ENCODE measurements at places on chromosomes 12 and 14. TPM values are rescaled to one million over a fixed set of nuclear protein-coding genes. Genes with fewer than 3 reads are reported as not detected.
A peak's percentile ranks its signal among the peaks of the same experiment; 100 is the strongest.

DNA sequence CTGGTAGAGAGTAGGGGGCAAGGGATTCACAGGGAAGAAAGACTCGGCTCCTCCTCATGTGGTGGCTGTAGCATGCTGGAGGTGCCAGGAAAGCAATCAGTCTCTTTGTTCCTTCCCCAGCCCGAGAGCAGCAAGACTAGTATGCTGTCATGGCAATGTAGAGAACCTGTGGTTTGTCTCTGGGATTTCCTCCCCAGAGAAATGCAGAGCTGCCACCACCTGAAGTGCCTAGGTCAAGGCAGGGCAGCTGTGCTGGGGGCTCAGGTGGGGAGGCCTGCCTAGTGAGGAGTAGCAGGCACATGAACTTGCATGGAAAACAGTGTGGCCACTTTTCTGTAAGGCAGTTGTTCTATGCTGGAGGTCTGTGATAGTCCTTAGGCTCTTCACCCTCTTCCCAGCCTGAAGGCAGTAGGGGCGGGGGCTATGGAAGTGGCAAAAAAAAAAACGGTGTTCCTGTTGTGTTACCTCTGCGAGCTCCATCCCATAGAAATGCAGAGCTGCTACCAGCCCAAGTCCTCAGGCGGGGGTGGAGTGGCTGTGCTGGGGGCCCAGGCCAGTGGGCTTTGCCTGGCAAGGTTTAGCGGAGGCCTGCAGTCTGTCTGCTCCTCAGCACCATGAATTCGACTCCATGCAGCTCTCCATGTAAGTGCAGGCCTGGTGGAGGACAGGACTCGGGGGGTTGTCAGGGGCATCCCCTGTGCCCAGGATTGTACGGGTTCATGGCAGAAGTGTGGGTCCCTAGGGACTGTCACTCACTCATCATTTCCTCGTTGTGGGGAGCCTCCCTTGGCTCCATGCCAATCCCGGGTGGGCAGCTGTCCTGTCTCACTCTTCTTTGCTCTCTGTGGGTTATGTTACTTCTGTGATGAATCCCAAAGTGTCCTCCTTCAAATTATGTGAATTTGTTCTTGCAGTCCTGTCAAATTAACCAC, 4.1 kb upstream of the CLEC4D start:
- H3K4me3 ChIP-seq: no peak overlapping the region
- no peak overlapping the region for H3K27ac ChIP-seq
- H3K36me3 ChIP-seq: no peaks in the 10 kb centered on the region
- no peaks in the 10 kb centered on the region for H3K27me3 ChIP-seq
- no peak for DNase-seq

DNA sequence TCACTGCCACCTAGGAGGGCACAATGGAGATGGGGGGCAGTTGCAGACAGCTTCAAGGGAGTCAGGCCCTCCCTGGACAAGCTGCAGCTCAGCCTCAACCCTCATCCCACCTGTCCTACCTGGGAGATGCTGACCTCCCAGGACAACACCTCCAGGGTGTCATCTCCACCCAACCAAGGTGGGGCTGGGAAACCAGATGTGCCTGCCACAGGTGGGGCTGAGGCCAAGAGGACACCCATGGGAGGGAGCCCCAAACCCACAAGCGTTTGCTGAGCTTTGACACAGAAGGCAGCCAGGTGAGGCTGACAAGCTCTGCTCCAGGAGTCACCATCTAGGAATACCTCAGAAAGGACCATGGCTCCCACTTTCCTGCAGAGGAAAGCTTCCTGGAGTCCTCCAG, 31.5 kb downstream of the ZFP36L1 start:
- DNase-seq: no peak
- H3K4me3 ChIP-seq: no peak overlapping the region
- no peak overlapping the region for H3K27ac ChIP-seq
- H3K36me3 ChIP-seq: no peaks in the 10 kb centered on the region
- peaks cover 35% of the 10 kb centered on the region for H3K4me1 ChIP-seq

GRCh38 chr14:63045234-63045611, at the start of gene KCNH5:
KCNH5 (minus strand) TSS chr14:63045458; CDS start chr14:63045186, 272 bp downstream.
- H3K36me3 ChIP-seq: no peaks in the 10 kb centered on the region
- no peaks in the 10 kb centered on the region for H3K4me1 ChIP-seq
- peak; percentile 91 for DNase-seq
- peaks cover 78% of the 10 kb centered on the region for H3K27me3 ChIP-seq

IL23A gene
- 3.1 TPM for polyA plus RNA-seq

KLHL33 gene
- 0.19 TPM for polyA plus RNA-seq

- H3K27ac ChIP-seq: peak overlapping the region; percentile 31
- H3K4me3 ChIP-seq: no peak overlapping the region
- no peak for DNase-seq
These were observed 31.6 kb upstream of the TESC start for GRCh38 chr12:117130801-117131200.

DNA sequence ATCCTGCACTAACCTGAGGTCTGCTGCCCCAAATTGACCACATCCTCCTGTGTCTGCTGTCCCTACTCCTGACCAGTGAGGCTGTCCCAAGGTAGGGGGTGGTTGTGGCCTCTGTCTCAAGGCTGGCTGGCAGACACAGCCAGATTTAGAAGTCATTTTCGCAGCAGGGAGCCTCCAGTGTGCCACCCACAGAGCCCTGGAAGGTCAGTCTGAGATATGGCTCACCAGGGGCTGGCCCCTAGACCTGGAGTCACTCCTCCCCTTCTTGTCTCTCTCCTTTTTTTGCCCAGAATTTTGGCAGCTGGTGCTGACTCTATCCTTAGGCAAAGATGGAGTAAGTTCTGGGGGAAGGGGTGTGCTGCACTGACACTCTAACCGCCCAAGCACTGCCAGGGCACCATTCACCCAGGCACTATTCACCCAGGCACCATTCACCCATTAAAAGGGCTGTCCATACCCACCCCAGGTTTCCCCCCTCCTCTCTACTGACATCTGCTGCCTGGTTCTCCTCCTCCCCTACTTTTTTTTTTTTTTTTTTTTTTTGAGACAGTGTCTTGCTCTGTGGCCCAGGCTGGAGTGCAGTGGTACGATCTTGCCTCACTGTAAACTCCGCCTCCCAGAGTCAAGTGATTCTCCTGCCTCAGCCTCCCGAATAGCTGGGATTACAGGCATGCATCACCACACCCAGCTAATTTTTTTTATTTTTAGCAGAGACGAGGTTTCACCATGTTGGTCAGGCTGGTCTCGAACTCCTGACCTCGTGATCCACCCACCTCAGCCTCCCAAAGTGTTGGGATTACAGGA, 7.7 kb downstream of the DDN start:
- DNase-seq: no peak
- H3K27me3 ChIP-seq: peaks cover 62% of the 10 kb centered on the region
- no peak overlapping the region for H3K4me3 ChIP-seq
- H3K36me3 ChIP-seq: no peaks in the 10 kb centered on the region
- H3K4me1 ChIP-seq: no peaks in the 10 kb centered on the region

MGAT4C gene
- polyA plus RNA-seq: 4.9 TPM

RPGRIP1 gene
- polyA plus RNA-seq: not detected

- no peaks in the 10 kb centered on the region for H3K4me1 ChIP-seq
- no peaks in the 10 kb centered on the region for H3K36me3 ChIP-seq
- no peaks in the 10 kb centered on the region for H3K27me3 ChIP-seq
These were observed 180.4 kb downstream of the CFAP54 start for GRCh38 chr12:96669786-96670185.

- H3K27me3 ChIP-seq: no peaks in the 10 kb centered on the region
- H3K4me3 ChIP-seq: no peak overlapping the region
- no peak for DNase-seq
- no peaks in the 10 kb centered on the region for H3K4me1 ChIP-seq
These were observed 78.2 kb upstream of the BCL2L14 start for GRCh38 chr12:11992515-11992914.

DNA sequence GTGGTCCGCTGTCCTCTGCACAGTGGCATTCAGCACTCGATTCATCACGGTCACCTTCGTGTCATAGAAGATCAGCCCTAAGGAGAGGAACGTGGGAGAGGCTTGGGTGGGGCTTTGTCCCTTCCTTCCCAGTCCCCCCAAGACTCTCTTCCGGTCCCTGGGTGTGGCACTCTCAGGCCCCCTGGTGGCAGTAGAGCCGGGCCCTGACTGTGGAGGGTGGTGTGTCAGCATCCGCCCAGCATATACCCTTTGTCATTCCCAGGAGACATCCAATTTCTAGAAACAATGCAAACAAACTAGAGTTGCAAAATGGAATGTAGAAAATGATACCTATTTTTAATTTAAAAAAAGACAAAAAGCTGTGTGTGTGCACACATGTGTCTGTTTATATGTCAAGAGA, 45.0 kb downstream of the TRAFD1 start:
- H3K36me3 ChIP-seq: no peaks in the 10 kb centered on the region
- no peaks in the 10 kb centered on the region for H3K27me3 ChIP-seq
- DNase-seq: no peak
- H3K27ac ChIP-seq: no peak overlapping the region

NANOG gene
- polyA plus RNA-seq: 0.06 TPM

B4GALNT3 gene
- 4.4 TPM for polyA plus RNA-seq

ISM2 gene
- 6.3 TPM for polyA plus RNA-seq

DNA sequence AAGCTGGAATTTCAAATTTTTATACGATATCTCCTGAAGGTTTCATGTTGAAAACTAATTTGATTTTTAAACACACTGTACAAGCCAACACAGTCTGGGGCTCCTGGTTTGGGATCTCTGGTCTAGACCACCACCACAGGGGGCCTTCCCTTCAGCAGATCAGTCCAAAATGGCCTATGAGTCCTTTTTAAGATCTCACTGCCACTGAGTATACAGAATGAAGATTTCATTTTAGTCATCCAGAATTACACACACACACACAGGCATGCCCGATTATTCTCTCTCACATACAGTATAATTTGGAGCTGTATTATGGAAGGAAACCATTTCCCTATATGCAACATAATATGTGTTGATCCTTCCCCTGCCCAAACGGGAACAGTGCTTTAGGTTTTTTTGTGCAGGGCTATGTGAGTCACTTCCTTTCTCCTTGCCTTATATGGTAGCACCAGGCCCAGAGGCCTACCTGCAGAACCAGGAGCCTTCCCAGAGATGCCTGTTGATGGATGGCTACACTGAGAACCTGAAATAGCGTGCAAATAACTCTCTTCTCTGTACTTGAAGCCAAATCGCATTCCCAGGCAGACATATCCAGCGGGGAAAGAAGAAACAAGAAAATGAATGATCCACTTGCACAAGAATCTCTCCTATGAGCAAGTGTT, 28.1 kb upstream of the WNK1 start:
- peaks cover 4% of the 10 kb centered on the region for H3K4me1 ChIP-seq
- no peaks in the 10 kb centered on the region for H3K27me3 ChIP-seq
- H3K27ac ChIP-seq: no peak overlapping the region
- no peak for DNase-seq
- no peak overlapping the region for H3K4me3 ChIP-seq

GPR137C gene
- polyA plus RNA-seq: 1.3 TPM

- no peaks in the 10 kb centered on the region for H3K27me3 ChIP-seq
- H3K4me1 ChIP-seq: no peaks in the 10 kb centered on the region
- no peak overlapping the region for H3K27ac ChIP-seq
- H3K4me3 ChIP-seq: no peak overlapping the region
These were observed 70.7 kb downstream of the NOVA1 start for GRCh38 chr14:26527095-26527494.

- H3K36me3 ChIP-seq: no peaks in the 10 kb centered on the region
- H3K4me3 ChIP-seq: no peak overlapping the region
- no peaks in the 10 kb centered on the region for H3K4me1 ChIP-seq
These were observed 75.8 kb downstream of the GLT1D1 start for GRCh38 chr12:128929057-128929456.

DNA sequence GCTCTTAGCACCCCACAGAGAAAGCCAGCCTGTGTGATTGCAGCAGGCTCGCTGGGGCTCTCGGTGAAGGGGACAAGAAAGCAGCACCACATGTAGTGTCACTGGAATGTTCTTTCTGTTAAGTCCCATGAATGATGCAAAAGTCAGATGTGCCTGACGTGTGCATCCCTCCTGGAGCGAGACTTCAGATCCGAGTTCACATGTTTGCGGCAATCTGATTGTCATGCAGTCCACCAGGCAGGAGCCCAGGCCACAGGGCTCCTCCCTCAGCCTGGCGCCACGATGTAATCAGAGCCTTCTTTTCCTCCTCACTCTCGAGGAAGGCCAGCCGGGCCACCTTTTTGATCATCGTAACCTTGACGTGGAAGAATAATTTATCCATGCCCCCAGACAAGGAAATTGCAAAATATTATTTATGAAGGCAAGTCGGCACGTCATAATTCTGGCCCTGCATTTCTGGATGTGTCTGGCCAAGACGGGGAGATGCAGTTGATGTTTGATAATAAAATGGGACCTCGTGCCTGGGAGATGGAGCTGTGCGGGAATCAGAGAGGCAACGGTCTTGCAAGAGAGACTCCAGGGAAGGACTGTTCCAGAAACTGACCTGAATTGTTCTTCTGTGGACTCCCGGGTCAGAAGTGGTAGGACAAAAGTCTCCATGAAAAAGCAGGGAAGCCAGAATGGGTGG, 214.6 kb downstream of the PHETA1 start:
- no peaks in the 10 kb centered on the region for H3K36me3 ChIP-seq
- no peak for DNase-seq
- H3K27ac ChIP-seq: no peak overlapping the region
- no peaks in the 10 kb centered on the region for H3K27me3 ChIP-seq
- peaks cover 5% of the 10 kb centered on the region for H3K4me1 ChIP-seq

DNA sequence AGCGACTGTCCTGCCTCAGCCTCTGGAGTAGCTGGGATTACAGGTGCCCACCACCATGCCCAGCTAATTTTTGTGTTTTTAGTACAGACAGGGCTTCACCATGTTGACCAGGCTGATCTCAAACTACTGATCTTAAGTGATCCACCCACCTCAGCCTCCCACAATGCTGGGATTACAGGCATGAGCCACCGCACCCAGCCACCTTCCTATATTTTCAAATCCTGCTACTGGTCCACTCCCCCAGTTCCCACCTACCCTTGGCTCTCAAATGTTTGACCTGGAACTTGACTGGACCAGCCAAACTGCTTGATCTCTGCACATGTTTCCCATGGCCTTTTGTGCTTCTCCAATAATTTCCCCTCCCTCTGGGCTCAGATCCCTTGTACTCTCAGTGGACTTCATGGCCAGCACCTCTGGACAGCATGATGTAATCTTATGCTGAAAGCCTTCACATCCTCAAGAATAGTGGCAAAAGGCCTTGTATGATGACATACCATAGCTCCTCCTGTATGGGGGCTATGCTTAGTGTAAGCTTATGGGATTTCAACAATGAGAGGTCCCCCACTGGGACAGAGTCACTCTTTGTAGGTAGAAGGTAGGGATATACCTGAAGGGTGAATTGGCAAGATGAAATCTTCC, 2.5 kb upstream of the CCDC184 start:
- no peaks in the 10 kb centered on the region for H3K36me3 ChIP-seq
- H3K4me1 ChIP-seq: peaks cover 18% of the 10 kb centered on the region
- H3K27ac ChIP-seq: no peak overlapping the region
- H3K27me3 ChIP-seq: peaks cover 49% of the 10 kb centered on the region
- no peak for DNase-seq

GRCh38 chr12:7130701-7131501, 730 bp downstream of the CLSTN3 start:
- H3K4me1 ChIP-seq: peaks cover 6% of the 10 kb centered on the region
- H3K27ac ChIP-seq: peak overlapping the region; percentile 89
- H3K36me3 ChIP-seq: no peaks in the 10 kb centered on the region
- DNase-seq: peak; percentile 81
- no peaks in the 10 kb centered on the region for H3K27me3 ChIP-seq
- H3K4me3 ChIP-seq: peak overlapping the region; percentile 50

DNA sequence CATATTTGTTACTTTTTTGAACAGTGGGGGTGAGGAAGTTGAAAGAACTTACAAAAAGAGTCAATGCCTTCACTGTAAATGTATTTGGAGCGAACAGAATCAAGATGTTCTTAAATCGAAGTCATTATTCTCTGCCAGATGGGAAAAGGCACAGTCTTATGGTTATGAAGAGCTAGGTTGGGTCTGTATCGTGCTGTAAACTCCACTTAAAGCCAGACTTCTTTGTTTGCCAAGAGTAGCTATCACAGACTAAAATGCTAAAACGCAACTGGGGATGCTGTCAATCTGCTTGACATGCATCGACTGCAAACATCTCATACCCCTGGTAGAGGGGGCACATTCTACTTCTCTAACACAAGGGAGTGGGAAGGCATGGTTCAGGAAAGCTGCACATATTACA, 160.4 kb downstream of the DACT1 start:
- peaks cover 2% of the 10 kb centered on the region for H3K4me1 ChIP-seq
- DNase-seq: no peak
- no peaks in the 10 kb centered on the region for H3K36me3 ChIP-seq
- no peak overlapping the region for H3K27ac ChIP-seq
